ENCODE measurements at places on chromosomes 1 and 21.
A peak's percentile ranks its signal among the peaks of the same experiment; 100 is the strongest.

- no peak for DNase-seq
These were observed 38.9 kb upstream of the CDC14A start for GRCh38 chr1:100313382-100313781.

DNA sequence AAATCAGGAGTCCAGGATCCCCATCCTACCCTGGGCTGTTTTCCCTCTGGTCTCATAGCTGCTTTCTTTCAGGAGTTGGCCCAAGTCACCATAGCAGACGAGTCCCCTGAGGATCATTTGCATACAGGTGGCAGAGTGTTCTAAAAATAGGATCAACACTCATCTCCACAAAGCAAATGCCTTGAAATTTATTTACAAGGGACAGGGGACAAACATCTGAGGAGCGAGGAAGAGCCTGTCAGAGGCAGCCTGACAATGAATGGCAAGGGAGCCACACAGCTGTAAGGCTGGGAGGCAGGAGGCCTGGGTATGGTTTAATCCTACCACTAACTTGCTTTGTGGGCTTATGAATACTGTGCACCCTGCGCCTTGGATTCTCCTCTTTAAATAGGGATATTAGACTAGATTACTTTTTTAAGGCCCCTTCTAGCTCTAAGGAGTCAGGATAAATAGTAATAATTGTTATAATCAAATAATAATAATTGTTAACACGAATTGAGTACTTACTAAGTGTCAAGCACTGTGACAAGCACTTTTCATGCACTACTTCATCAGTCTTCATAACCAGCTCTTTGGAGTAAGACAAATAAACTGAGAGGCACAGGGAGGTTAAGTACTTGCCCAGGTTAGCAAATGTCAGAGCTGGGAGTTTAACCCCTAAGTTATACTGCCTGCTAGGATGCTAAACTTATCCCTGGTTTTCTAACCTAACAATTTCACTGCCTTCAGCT lies 34.5 kb downstream of the RAB3B start:
- no peak for DNase-seq

DNA sequence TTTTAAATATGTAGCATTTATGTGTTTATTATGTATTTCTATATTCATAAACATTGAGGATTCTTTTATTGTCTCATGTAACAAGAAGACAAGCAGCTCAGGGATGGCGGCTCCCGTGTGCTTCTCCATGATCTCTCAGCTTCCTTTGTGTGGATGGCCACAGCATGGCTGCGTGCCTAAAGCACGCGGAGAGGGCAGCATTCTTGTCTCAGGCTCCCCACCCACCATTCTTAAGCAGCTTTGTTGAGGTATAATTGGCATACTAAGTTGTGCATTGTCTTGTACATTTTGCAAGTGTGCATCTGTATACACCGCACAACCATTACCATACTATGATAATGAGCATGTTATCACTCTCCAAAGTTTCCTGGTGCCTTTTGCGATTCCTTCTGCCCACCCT lies 81.6 kb downstream of the CAMTA1 start:
- no peak for DNase-seq

DNA sequence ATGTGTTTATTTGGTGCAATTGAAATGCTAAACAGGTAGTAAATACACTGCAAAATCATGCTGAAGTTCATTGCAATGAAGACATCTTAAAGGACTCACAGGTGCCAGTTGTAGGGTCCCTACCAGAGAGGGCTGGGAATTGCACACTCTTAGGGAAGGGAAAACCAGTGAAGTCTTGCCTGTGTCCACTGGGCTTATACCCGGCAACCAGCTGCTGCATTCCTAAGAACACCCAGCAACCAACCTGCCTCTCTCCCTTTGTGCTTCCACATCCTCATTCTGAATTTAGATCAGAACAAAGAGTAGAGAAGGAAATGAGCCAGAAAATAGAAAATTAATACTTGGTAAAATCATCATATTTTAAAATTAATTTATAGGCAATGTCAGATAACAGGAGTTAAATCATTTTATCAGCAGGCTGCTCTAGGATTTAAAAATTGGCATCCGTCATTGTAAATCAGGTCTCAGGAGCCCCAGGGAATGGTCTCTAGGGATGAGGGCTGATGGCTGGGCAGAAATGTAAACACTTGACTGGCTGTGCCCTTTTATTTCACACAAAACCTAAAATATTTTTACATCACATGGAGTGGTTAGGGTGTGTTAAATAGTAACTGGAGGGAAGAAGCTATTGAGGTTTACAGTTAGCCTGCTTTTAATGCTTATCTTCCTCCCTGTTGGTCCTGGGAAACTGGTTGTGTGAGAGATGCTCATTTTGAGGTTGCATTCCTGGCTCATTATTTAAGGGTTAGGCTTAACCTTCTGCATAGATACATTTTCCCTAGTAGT lies 31.3 kb downstream of the PTGFRN start:
- DNase-seq = no peak

GRCh38 chr1:181987334-181987895 lies 74.1 kb downstream of the ZNF648 start:
- no peak for DNase-seq

GRCh38 chr21:26965907-26966581 lies 844 bp downstream of the ADAMTS5 start:
- DNase-seq = peak; percentile 79

DNA sequence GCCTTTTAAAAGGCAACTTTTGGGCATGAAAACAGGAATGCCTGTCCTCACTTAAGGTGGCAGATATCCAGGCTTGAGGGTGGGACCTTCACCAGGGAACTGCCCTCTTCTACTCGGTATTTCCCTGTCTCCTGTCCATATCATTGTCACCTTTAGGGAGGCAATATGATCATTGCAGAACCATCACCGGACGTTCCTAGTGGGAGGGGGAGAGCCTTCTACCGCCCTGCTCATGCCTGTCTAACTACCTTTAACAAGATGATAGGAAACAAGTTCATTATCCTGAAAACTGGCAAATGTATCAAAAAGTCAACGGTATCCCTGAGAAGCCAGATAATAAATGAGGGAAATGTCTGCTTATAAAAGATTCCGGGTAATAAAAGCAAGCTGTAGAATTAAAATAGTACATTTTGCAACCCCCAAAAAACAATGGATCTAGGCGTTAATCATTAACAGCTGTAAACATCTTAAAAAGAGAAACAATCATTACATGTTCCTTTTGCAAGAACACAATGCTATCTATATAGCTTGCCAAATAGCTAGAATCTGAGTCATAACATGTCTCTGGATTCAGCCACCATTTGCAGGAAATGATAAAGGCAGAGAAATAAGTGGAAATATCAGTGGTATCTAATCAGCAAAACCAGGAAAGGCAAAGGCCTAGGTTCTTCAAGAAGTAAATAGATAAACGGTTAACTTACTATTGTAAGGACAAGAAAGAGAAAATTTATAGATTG lies 852.9 kb upstream of the ADGRL4 start:
- no peak for DNase-seq

Measured in femur (tissue), 1 donor.